ENCODE measurements at places on chromosomes 3 and 15.

- no peak for DNase-seq
Measured at GRCh38 chr15:70197945-70198361, 100.2 kb upstream of the TLE3 start.

DNA sequence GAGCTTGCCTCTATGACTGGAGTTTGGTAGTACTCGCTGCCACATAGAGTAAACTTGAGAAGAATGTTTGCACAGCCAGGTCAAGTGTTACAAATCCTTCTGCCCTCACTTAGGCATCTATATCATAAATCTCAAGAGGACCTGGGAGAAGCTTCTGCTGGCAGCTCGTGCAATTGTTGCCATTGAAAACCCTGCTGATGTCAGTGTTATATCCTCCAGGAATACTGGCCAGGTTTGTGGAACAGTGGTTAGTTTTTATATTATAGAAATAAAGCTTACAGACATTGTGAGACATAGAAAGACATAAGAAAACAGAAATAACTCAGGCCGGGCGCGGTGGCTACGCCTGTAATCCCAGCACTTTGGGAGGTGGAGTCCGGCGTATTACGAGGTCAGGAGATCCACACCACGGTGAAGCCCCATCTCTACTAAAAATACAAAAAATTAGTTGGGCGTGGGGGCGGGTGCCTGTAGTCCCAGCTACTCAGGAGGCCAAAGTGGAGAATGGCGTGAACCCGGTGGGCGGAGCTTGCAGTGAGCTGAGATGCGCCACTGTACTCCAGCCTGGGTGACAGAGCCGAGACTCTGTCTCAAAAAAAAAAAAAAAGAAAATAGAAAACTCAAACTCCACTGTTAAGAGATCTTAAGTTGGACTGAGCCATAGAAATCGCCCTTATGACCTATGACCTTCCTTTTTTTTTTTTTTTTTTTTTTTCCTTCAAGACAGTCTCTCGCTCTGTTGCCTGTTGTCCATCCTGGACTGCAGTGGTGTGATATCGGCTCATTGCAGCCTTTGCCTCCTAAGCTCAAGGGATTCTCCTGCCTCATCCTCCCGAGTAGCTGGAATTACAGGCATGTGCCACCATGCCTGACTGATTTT, 2.2 kb downstream of the RPSA start:
- no peak for DNase-seq

GRCh38 chr3:107633327-107634098, 110.8 kb downstream of the BBX start:
- no peak for DNase-seq

DNA sequence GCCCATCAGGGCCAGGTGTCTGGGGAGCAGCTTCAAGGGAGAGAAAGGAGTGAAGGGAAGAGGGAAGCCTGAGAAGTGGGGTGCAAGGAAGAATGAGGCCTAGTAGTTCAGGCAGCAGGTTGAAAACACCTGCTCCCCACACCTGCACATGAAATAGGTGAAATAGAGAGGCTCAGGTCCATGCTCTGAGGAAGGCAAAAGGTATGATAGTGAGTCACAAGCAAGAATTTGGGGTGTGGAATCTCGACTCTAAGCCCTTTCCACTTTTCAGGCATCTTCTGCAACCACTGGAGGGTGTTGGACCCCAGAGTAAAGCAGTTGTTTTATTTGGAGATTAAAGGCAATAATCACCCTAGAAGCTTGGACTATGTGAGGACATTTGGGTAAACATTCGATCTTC, 157.5 kb downstream of the CTNNB1 start:
- DNase-seq = no peak

- no peak for DNase-seq
Measured at GRCh38 chr15:42270551-42270950, 2.5 kb upstream of the GANC start.

DNA sequence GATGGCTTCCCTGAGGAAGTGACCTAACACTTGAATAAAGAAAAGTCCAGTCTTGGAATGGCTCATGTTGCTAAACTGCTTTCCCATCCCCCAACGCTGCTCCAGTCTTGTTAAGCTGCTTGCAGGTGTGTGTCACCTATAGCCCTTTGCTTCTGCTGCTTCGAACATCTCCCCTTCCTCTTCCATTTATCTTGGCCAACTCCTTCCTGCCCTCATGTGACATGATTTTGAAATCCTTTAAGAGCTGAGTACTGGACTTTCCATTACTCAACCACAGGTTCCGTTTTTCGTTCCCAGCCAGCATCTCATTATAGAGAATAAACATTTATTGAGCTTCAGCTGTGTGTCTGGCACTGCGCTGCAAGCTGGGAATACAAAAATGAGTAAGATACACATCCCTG, 1.7 kb downstream of the ATG7 start:
- DNase-seq = no peak

GRCh38 chr3:27715454-27715806, 6.7 kb downstream of the EOMES start:
- no peak for DNase-seq

GRCh38 chr3:78186404-78186803, 1146.5 kb downstream of the ROBO2 start:
- no peak for DNase-seq

- DNase-seq = no peak
Measured at GRCh38 chr3:9117220-9117619, 132.2 kb downstream of the SRGAP3 start.

DNA sequence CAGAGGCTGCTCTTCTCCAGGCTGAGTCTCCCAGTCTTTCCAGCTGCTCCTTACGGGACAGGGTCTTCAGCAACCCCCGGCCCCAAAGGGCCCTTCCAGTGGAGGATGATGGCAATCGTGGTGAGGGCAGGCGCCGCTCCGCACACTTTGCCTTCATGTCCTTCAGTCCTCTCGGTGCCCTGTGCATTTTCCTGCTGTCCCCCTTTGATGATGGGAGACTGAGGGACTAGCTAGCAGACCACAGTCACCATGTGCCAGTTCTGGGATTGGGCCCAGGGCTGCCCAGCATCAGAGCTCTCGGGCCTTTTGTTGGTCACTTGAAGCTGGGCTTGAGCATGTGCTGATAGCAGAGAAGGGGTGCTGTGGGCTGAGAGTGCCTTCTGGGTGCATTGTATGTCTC, 8.8 kb upstream of the TXNRD3 start:
- no peak for DNase-seq

- peak; percentile 69 for DNase-seq
Measured at GRCh38 chr3:15206662-15207576, 873 bp downstream of the CAPN7 start.

GRCh38 chr3:29590012-29590411, 309.1 kb downstream of the RBMS3 start:
- no peak for DNase-seq

DNA sequence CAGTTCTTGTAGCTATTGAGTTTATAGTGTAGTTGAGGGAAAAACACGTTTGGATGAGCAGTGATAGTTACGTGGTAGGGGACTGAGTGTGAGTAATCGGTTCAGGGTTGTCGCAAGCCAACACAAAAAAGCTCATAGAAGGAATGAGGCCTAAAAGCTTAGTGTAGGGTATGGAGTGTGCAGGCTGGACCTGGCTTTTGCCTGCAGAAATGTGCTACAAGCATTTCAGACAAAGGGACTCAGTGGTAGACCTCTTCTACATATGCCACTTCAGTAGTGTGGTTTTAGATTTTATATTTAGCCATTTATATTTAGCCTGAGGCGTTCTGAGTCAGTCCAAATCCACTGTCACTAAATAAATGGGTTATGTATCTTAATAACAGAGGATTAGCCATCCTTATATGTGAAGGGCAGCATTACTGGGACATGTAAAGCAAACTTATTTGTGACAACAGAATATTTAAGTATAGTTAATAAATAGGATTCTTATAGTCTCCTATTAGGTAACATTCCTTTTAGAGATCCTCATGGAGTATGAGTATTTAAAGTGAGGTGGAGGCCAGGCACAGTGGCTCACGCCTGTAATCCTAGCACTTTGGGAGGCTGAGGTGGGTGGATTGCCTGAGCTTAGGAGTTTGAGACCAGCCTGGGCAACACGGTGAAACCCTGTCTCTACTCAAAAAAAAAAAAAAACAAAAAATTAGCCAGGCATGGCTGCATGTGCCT, 21.8 kb downstream of the ATP2C1 start:
- no peak for DNase-seq

DNA sequence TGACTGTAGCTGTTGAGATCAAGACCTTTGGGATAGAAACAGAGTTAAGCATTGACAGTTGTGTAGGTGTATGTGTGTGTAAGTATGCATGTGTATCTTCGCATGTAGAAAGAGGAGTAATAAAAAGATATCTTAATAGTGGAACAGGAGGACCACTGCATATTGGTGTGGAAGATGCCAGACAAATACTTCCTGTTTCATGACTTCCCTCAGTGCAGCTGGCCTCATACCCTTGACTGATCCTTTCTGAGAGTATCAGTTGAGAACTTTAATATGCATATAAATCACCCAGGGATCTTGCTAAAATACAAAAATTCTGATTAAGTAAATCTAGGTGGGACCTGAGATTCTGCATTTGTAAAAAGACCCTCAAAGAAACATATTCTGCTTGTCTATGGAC, 8.5 kb upstream of the ZBED2 start:
- DNase-seq = no peak

GRCh38 chr15:69603369-69604071, 150.9 kb downstream of the RPLP1 start:
- no peak for DNase-seq

- peak; percentile 27 for DNase-seq
Measured at GRCh38 chr15:94844538-94845389, 613.4 kb downstream of the MCTP2 start.

DNA sequence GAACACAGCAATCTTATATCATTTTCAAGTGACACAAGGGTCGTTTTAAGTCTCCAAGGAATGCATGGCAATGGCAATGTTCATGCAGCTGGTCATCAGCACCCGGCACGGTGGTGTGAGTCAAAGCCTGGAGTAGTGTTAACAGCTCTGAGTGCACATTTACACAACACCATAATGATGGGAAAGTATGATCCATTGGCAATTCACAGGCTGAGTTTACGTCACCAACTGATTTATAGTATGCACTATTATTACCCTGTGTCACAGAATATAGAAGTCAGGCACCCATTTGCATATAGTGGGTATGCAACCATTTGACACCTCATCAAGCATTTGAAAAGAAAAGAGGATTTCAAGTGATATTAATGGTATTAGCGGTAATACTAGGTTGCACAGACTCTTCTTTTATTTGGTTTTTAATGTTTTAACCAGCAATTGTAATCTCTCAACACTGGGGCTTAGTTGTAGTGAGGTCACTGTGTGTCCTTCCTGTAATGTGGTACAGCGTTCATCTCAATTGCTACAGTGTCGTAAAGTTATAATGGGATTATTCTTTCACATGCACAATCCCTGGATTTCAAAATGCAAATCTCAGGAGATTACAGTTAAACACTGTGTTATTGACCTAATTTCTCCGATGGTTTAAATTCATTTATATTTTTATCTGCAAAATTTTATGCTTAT, 113.8 kb downstream of the C3orf38 start:
- no peak for DNase-seq

GRCh38 chr15:100113351-100114080, 228.3 kb downstream of the ADAMTS17 start:
- DNase-seq = peak; percentile 89

DNA sequence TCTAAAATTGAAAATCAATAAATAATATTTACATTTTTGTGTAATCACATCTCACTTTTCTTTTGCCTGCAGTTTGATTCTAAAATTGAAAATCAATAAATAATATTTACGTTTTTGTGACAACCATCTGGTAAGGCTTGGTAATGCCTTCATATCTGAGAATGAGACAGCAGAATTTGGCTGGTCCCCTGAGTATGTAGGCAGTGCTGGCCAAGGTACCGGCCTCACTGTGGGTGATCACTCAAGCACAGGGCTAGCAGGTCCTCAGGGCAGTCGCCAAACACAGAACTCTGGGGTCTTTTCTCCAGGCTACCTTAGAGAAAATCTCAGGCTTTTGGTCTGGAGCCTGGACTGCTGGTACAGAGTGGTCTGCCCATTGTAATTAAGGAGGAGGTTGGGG, 26.2 kb downstream of the RTP3 start:
- peak; percentile 36 for DNase-seq

- no peak for DNase-seq
Measured at GRCh38 chr3:188937389-188937788, 234.4 kb upstream of the TPRG1 start.

GRCh38 chr3:194095464-194095863, 40.5 kb upstream of the HES1 start:
- peak; percentile 57 for DNase-seq

DNA sequence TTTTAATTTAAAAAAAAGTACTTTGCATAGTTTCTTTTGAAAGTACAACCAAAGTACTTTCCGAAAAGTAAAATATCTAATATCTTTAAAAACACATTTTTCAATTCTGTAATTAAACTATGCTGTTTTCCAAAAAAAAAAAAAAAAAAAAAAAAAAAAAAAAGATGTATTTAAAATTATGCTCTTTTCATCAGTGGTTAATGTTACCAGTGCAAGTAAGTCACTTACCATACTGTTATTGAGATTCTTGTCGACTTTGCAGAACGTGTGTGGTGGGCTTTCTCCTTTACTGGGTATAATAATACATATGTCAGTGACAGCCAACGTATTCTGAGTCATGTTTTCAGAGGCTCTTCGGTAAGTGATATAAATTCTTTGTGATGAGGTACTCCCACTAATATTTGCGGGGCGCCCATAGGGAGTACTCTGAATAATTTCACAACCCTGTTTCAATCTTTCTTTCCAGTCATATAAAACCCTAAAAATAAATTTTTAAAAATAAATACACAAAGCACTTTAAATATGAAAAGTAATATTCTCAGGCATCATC, 39.9 kb downstream of the DENND4A start:
- DNase-seq = no peak

DNA sequence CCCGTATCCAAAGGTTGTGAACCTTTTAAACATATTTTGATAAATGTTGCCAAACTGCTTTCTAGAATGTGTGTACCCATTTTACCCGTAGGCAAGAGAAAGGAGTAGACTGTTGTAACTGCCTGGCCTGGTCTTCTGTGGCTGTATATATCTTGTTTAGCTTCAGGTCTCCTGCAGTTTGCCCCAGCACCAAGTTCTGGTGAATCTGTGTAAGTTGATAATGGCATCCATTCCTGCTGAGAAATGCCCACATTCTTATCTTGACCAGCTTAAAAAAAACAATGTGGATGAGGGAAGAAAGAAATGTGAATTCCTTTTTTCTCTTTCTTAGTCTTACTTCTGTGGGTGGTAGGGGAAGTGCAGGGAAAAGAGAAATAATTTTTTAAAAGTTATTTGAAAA, 53.3 kb upstream of the TLE3 start:
- DNase-seq = no peak

- no peak for DNase-seq
Measured at GRCh38 chr15:38994310-38994709, 429.7 kb upstream of the RASGRP1 start.

GRCh38 chr15:89139613-89140499, 51.6 kb downstream of the ABHD2 start:
- DNase-seq = peak; percentile 30

- no peak for DNase-seq
Measured at GRCh38 chr3:186261638-186262037, 100.4 kb downstream of the DGKG start.

- no peak for DNase-seq
Measured at GRCh38 chr15:88636654-88637053, 2.2 kb upstream of the ISG20 start.

DNA sequence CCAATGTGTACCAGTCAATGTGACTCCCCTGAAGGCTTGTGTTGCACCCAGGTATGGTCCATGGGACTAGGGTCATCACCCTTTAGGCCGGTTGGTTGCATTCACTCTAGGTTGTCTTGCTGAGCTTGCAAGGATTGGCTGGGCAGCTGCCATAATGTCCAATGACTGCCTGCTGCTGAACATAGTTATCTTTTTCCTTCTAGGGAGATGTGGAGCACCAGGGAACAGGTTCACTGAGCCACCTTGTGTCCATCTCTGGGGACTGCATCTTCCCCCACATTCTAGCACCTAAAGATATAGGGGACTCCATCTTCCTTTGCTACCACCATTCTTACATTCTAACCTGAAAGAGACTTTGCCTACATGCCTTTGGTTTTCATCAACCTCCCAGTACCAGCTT, 580.4 kb upstream of the TBL1XR1 start:
- peak; percentile 44 for DNase-seq
